ENCODE measurements at places on chromosomes 12 and 14.
A peak's percentile ranks its signal among the peaks of the same experiment; 100 is the strongest.

GRCh38 chr14:22096514-22096895, 422.9 kb upstream of the OR4E1 start:
- DNase-seq = no peak

DNA sequence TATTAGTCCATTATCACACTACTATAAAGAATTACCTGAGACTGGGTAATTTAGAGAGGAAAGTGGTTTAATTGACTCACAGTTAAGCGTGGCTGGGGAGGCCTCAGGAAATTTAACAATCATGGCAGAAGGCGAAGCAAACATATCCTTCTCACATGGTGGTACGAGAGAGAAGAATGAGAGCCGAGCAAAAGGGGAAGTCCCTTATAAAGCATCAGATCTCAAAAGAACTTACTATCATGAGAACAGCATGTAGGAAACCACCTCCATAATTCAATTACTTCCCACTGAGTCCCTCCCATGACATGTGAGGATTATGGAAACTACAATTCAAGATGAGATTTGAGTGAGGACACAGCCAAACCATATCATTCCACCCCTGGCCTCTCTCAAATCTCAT, 422.6 kb downstream of the MDGA2 start:
- DNase-seq = no peak

GRCh38 chr12:90808568-90808967, 146.4 kb downstream of the CCER1 start:
- no peak for DNase-seq

DNA sequence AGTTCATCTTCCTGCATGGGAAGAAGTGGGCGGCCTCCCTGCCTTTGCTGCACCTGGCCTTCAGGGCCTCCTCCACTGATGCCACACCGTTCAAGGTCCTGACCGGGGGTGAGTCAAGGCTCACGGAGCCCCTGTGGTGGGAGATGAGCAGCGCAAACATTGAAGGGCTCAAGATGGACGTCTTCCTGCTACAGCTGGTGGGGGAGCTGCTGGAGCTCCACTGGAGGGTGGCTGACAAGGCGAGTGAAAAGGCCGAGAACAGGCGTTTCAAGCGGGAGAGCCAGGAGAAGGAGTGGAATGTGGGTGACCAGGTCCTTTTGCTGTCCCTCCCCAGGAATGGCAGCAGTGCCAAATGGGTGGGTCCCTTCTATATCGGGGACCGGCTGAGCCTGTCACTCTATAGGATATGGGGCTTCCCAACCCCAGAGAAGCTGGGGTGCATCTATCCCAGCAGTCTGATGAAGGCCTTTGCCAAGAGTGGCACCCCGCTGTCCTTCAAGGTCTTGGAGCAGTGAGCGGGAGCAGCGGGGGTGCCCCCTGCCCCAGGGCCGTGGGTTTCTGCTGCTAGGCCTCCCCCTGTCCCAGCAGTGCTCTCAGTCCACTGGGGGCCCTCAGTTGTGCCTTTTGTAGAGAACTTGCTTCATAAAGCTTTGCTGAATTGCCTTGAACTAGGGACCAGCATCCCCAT, 12.4 kb downstream of the CBLN3 start:
- no peak for DNase-seq

DNA sequence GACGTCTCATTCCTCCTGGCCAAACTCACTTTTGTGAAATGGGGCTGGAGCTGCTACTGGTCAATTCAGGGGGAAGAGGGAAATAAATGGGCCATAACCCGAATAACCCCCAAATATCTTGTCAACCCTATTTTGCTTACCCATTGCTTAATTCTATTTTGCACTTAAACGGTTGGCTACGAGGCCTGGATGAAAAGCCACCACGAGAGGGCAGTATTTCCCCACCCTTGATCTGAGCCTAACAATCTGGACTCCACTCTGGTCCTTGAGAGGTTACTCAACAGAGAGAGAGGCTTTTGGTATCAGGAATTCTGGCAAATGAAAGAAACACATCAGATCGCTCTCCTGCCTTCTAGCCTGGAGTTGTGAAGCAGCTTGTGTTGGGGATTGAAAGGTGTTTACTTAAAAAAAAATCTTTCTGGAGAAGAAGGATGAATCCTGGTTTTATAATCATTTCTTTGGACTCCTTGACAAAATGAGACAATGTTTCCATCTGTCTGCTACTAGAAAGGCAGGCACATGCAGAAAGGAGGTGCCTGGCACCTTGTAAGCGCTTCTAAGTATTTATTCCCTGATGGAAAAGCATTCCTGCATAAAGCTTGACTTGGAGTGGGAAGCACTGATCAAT, 22.4 kb upstream of the FBXO21 start:
- DNase-seq = peak; percentile 82

DNA sequence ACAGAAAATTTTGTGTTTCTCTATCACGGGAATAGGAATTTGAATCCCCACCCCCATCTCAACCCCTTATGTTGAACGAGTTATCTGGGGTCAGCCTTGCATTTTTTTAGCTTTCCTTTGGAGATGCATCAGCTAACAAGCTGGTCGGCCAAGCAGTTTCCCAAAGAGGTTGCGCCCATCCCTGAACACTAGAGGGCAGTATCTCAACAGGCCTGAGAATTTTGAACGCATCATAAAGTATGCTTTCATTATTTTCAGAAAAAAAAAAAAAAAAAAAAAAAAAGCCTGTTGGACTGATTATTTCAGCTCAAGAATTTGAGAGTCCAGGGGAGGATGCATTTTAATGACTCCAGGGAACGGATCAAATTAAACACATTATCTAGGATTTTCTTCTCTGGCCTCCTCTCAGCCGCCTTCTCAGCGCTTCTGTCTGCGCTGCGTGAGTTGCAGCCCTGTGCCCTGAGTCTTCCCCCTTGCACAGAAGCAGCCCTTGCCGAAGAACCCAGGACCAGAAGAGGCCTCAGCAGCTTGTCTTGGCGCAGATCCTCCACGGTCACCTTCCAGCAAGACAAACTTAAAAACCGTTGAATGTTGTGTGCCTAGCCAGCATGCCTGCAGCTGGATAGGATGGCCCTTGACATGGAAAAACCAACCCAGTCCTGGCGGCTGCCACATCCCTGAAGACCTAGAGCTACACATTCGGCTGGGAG, 76.6 kb upstream of the GZMB start:
- no peak for DNase-seq

DNA sequence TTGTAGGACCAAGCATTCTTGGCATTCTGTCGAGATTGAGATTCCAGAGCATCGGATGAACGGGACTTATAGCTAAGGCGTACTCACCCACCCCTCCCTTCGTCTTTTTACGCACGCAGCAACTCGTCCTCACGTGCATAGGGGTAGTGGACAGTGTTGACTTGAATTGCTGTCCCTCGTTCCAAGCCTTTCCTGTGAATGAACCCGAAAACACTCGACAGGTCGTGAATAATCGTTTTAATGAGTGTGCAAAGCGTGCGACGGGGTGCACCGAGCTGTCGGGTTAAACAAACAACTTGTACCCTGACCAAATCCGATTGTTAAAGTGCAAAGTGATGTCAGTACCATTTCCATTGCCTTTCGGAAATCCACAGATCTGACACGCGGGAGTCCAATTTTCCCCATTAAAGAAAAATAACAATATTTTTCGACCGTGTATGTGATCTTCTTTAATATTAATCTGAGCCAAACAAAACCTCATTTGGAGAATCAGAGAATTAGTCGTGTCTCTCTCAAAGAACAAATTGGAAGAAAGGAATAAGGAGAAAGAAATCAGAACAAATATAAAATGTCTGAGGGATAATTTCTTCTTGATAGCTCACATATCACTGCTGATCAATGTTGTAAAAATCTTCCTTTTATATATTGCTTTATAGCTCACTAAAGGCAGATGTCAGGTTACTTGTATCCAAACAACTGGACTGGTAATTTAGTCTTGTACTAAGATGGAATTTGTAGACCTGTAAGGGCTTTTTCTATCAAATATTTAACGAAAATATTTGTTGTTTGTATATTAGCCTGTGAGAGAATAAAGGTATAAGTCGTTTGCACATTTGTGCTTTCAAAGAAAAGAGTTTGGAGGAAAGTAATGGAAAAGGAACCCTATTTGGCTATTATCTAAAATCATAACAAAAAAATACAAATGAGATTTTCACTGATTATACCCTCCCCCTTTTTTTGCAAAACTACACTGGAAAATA, 11.8 kb downstream of the FOXG1 start:
- no peak for DNase-seq

- DNase-seq = no peak
These were observed 47.9 kb upstream of the PLEKHG6 start for GRCh38 chr12:6262623-6263022.
